Choroid plexus epithelial cell (primary cell): ENCODE measurements at places on chromosomes 2 and 18.

- no peak for DNase-seq
Observed at GRCh38 chr18:12417687-12418086, 10.0 kb downstream of the PRELID3A start.

DNA sequence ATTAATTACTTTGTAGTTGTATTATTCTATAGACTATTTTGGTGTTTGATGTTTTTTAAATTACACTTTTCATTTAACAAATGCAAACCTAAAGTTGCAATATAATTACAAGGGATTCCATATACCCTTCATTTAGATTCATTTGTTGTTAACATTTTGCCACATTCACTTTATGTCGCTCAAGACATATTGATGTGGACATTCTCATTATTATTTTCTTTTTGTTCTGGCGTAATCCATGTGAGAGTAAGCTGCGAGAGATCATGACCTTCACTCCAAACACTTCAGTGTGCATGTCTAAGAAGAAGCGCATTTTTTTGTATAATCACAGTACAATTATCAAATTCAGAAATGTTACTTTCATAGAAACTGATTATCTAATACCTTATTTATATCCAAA lies 280.6 kb downstream of the CALCRL start:
- DNase-seq: no peak

- DNase-seq: peak; percentile 93
Observed at GRCh38 chr2:42342061-42342794, 18.8 kb downstream of the COX7A2L start.

- DNase-seq: no peak
Observed at GRCh38 chr2:200275295-200276013, 31.0 kb upstream of the SPATS2L start.

DNA sequence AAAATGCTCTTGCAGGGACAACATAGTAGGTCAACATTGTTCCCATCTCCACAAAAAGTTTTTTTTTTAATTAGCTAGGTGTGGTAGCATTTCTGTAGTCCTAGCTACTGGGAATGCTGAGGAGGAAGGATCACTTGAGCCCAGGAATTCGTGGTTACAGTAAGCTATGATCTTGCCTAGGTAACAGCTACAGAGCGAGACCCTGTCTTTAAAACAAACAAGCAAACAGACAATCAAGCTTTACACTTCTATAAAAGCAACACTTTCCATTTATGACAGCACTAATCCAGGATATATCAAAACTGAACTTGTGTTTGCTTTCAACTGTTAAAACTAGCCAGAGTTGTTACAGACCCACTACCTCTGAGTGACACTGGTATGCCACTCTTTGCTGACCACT lies 12.0 kb downstream of the UGT1A3 start:
- DNase-seq: no peak

DNA sequence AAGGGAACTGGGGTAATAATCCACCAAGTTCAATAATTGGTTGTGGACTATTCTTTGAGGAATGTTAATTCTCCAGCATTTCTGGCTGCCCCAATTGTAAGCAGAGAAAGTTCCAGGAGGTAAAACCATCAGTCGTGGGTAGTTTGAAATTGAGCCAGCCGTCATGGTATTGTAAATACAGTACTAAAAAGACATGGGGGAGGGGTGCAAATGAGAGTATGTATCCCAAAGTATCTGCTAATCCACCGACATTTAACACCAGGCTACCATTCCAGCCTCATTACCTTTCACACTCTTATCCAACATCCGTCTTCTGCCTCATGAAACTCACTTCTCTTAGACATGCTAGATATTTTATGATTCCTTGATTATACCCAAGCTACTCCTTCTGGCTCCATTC lies 507.9 kb downstream of the ERBB4 start:
- no peak for DNase-seq

DNA sequence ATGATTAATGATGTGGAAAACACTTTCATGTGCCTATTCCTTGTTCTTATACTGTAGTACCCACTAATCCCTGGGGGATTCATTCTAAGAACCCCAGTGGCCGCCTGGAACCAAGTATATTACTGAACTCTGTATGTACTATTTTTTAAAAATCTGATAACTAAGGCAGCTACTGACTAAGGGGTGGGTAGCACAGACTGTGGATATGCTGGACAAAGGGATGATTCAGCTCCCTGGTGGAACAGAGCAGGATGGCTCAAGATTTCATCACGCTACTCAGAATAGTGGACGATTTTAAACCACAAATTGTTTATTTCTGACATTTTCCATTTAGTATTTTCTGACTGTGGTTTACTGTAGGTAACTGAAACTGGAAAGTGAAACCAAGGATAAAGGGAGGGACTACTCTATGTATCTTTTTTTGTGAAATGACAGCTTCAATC lies 41.8 kb upstream of the CDC42EP3 start:
- DNase-seq: peak; percentile 96

GRCh38 chr2:134301099-134301927 lies 47.4 kb downstream of the MGAT5 start:
- peak; percentile 63 for DNase-seq

DNA sequence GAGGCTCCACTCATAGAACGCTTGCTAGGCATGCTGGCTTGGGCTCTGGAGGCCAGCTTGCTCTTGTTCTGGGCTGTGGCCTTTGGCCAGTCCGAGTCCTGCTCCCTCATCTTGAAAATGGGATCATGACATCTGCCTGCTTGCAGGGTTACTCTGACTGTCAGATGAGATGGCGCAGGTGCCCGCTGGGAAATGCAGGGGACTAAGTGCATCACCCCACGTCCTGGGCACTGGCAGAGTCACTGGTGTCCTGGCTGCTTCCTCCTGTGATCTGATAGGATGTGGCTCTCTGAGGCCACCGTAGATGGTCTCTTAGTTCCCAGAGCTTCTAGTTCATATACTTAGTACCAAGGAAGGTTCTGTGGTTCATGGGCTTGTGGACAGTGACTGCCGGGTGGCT lies 18.5 kb downstream of the LDLRAD4 start:
- no peak for DNase-seq

- no peak for DNase-seq
Observed at GRCh38 chr18:9032519-9032918, 70.0 kb upstream of the NDUFV2 start.

DNA sequence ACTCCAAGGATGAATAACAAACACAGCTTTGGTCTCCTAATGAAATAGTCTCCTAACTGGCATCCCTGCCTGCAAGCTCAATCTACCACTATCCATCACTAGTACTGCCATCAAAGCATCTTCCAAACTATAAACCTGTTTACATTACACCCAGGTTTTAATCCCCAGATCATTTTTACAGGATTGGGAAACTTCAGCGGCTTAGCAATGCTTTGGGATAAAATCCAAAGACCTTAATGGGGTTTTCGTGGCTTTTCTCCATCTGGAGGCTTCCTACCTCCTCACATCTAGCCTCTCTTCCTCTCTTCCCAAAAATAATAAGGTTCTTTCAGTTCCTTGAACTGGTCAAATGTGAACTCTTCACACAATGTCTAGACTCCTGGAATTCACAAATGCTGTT lies 92.2 kb upstream of the SETBP1 start:
- DNase-seq: no peak

GRCh38 chr2:240789051-240789453 lies 31.0 kb downstream of the KIF1A start:
- DNase-seq: no peak

DNA sequence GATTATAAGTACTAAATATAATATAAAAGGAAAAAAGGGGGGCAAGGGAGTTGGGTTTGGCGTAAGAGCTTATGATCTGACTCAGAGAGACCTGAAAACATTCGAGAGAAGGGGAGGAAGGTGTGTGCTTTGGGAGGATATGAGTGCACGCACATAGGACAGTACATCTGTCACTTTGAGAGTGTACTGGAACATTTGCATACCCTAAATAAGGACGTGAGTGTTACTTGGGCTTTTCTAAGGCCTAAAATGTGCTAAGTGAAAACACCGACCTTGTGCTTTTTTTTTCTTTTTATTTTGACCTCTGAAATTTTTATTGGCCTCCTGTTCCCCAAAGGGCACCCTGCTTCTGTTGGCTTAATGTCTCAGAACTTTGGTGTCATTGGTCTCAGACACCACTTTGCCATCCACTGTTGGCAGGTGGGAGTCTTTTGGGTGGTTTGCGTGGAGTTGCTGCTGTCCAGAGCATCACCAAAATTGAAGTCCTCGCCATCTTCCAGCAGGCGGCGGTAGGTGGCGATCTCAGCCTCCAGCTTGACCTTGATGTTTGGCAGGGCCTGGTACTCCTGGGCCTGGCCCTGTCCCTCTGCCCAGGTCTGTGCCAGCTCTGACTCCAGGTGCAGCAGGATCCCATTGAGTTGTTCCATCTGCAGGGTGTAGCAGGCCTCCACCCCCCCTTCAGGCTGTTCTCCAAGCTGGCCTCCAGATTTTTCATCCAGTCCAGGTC lies 57.7 kb downstream of the CD28 start:
- no peak for DNase-seq

GRCh38 chr2:110819711-110820110 lies 87.3 kb downstream of the ACOXL start:
- no peak for DNase-seq

DNA sequence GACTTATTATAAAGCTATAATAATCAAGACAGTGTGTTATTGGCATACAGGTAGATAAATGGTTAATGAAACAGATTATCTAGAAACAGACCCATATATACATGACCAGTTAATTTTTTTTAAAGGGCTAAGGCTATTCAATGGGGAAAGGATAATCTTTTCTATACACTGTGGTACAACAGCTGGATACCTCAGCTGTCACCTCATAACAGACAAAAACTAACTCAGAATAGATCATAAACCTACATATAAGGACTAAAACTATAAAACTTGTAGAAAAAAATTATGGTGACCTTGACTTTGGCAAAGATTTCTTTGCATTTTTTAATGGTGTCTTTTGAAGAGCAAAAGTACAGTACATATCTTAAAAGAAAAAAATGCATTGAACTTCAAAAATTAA lies 30.2 kb downstream of the MAP3K2 start:
- no peak for DNase-seq

- DNase-seq: no peak
Observed at GRCh38 chr2:95350368-95350767, 52.1 kb upstream of the FAHD2A start.
